Prostate gland (tissue), 2 donors: ENCODE measurements at places on chromosomes 7 and 10.
A peak's percentile ranks its signal among the peaks of the same experiment; 100 is the strongest.

DNA sequence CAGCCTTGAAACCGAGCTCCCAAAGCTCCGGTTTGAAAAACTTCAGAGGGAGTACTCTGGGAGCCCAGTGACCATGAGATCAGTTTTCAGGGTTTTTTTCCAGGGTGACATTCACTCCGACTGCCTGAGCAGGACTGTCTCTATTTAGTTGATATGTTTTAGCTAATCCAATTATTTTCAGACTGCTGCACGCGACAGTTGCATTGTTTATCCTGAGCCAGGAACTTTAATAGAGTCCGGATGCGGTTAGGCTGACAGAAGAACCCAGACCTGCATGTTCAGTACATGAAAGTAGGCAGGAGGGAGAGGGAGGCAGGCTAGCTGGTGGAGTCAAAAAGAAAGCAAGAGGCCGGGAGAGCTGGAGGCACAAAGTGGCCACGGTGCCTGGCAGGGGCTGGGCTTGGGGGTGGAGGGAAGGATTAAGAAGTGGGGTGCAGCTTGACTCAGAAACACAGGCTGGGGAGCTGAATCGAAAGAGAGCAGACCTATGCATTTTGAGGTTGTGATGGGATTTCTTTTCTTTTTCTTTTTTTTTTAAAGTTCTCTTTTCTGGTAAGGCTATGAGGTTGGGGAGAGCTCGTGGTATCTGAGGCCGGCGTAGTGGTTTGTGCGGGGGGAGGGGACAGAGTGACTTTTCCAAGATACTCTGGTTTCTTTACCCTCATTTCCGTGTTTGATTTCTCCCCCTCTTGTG lies 5.7 kb downstream of the GATA3 start:
- no peak for DNase-seq

DNA sequence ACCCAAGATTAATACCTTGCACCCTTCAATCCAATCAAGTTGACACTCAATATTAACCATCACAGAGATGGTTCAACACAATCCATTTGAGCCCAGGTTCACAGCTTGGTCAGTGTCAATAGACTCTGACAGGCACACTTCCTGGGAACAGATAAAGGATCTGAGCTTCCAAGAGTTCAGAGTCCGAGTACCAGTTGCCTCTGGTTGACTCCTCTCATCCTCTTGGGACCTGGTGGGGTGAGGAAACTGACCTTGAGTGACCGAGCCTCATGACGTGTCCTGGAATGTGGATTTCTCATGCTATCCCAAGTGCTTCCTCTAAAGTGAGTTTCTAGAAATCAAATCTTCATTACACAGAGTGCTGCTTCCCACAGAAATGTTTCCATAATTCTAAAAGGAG lies 162.0 kb downstream of the CYP26A1 start:
- no peak for DNase-seq

GRCh38 chr10:6621536-6621935 lies 41.5 kb upstream of the PRKCQ start:
- DNase-seq, result no peak

DNA sequence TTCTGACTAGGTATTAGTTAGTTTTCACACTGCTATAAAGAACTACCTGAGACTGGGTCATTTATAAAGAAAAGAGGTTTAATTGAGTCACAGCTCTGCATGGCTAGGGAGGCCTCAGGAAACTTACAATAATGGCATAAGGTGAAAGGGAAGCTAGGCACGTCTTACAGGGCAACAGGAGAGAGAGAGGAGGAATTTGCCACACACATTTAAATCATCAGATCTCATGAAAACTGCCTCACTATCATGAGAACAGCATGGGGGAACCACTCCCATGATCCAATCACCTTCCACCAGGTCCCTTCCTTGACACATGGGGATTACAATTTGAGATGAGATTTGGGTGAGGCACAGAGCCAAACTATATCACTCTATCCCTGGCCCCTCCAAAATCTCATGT lies 40.6 kb upstream of the ZMYND11 start:
- DNase-seq, result no peak

DNA sequence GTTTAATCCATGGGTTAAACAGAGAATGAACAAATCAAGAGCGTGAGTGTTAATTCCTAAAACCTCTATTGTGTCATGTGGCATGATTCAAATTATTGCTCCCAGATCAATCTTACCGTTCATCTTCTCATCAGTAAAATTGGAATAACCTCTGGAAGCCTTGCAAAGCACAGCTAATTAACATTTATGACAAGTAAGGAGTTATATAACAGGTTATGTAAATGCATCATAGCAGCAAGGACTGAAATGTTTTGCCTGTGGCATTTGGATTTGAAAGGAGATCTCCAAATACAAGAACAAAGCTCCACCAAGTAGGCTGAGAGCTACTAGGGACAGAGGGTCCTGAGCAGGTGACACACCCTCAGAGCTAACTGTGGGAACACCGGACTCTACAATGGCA lies 502.9 kb upstream of the CELF2 start:
- DNase-seq, result no peak

GRCh38 chr10:76388321-76389023 lies 957.0 kb downstream of the LRMDA start:
- DNase-seq, result no peak

DNA sequence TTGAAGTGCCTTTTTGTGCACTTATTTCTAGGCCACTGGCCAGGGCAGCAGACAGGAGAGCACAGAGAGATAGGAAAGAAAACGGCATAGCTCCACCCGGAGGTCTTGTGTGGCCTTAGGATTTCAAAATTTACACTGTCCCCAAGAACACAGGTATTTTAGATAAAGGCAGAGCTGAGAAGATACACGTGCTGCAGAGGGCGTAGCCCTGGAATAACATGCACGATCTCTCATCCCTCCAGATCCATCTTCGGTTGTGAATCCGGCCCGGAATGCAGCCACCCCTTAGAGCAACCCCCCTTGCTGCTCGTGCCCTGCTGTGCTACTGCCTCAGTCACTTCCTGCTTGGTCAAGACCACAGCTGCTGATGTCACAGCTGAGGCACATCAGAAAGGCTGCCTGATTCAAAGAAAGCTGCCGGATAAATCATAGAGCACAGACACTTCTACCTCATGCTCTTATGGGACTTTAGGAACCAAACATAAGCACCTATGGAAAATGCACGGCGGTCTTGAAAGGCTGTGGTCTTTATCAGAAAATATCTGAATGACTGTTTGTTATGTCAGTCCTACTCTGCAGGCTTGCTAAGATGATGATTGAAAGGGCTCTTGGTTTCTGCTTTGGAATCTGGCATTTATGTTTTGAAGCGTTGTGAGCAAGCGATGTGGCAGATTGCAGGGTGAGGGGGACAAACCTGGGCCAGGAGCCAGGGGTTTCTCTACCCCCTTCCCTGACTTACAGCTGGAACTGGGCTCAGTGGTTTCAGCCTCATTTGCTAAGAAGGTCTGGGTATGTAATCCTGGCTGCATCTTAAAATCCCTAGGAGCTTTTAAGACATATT lies 152.0 kb downstream of the SVIL start:
- DNase-seq, result no peak

DNA sequence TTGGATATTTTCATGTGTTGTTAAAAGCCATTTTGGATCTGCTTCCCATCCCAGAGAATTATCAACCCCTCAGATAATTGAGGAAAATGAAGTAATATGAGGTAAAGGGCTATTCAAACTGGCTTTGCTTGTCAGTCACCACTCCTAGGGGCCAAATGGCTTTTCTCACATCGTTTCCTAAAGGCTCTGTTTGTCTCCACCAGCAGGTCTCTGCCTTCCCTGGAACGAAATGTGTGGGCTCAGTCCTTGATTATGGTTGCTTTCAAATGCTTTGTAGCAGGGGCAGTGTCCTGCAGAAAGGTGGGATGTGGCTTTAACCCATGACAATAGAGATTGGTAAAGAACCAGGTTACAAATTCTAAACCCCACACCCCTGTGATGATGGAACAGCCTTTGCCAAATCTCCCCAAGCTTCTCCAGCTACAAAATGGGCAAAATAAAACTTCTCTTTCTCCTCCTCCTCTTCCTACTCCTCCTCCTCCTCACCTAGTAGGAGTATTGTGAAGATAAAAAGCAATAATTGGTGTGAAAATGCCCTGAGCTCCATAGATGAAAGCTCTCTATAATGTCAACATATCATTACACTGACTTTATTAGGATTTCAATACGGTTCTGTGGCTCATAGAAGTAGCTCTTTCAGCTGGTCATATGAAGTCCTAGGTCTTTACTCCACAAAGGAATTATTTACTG lies 127.6 kb downstream of the CHN2 start:
- no peak for DNase-seq

DNA sequence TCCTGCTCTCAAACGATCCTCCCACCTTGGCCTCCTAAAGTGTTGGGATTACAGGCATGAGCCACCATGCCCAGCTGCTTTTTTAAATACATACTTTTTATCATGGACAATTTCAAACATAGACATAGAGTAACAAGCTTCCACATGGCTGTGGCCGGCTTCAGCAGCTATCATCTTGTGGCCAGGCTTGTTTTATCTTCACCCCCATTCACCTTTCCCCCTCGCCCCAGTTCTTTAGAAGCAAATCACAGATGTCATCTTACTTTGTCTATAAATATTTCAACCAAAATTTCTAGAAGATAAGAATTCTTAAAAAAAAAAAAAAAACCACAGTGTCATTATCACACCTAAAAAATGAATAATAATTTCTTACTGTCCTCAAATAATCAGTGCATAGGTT lies 5.9 kb downstream of the FOXK1 start:
- DNase-seq, result no peak

- peak; percentile 76 for DNase-seq
These were observed 208.3 kb downstream of the CELF2 start for GRCh38 chr10:11225935-11226334.

- no peak for DNase-seq
These were observed 31.5 kb upstream of the BTRC start for GRCh38 chr10:101322266-101323108.

DNA sequence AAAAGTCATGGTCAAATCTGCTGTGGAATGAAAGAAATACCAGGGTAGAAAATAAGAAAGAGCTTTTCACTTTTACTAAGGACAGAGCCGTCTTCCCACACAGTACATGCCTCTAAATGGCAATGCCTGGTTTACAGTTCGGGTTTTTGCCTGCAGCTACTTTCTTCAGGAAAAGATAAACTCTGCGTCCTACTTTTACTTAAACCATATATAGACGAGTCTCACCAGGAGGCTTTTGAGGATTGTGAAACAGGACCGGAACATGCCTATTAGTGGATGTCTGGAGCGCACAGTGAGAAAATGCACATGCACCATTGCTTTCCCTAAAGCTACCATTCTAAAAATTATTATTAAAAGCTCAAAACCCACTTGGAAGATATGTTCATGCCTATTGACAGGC lies 70.5 kb downstream of the KLF6 start:
- DNase-seq, result no peak

DNA sequence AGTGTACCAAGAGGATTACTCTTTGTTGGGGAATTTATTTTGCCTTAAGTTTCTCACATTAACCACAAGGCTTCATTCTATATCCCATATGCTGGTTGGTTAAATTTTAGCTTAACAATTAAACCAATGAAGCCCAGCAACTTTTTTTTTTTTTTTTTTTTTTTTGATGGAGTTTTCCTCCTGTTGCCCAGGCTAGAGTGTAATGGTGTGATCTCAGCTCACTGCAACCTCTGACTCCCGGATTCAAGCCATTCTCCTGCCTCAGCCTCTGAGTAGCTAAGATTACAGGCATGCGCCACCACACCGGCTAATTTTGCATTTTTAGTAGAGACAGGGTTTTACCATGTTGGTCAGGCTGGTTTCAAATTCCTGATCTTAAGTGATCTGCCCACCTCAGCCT lies 75.0 kb upstream of the MKX start:
- no peak for DNase-seq

DNA sequence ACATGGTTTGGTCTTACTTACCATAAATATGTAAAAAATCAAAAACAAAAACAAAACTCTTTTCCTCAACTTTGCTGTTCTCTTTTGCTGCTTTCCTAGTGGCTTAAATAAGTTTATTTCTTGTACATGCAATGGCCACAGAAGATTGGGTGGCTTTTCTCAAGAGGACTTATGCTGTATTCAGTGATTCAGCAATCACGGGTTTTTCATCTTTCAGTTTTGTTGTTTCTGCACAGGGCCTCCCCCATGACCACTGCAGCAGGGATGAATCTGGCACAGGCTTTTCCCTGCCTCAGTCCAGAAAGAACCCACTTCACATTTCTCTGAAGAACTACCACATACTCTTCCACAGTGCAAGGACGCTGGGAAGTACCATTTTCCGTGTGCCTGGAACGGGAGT lies 355.0 kb downstream of the RNLS start:
- DNase-seq, result no peak

DNA sequence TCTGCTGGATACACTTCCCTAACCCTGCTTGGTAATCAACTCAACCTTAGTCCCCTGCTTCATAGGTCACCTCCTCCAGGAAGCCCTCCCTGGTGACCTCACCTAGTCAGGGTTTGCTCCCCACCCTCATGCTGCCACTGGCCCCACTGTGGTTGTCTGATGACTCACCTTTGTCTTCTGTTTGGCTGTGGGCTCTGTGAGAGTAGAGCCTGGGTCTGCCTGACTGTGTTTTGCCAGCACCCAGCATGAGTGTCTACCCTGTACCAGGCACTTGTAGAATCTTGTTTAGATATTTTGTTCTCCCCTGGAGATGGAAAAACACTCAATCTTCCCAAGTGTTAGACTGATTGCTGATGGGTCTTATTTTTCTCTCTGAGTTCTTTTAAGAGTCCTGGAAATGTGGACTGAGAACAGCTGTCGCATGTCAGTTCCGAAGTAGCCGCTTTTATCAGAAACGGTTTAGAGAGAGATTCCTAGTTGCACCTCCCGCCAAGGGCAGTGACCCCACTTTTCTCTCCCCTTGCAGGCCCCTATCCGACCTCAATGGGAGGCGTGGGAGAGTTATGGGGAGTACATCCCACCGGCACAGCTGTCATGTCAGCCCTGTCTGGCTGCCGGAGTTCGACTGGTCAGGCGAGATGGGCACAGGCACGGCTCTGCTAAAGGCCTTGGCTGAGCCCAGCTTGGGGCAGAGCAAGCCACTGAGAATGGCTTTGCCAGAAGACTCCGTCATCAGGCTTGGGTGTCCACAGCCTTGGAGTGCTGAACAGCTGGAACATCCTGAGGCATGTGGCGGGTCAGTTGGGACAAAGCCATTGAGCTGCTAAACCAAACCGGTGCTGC lies 134.3 kb downstream of the GRK5 start:
- DNase-seq, result no peak

DNA sequence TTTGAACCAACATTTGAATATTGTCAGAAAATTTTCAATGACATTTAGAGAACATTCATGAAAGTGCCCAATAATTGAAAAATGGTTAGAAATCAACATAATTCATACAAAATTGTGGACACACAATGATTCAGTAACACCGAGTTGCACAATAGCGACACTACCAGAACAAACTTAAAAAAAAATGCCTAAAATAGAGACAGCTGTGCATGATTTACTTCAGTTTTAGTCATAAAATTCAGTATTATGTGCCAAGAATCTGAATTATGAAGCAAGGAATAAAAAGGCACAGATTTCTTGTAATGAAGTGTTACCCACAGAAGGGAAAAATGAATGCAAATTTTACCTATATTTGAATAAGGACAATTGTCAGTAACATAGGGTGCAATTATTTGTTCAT lies 396.0 kb downstream of the SEMA3D start:
- DNase-seq, result no peak

- no peak for DNase-seq
These were observed 425.3 kb downstream of the INHBA start for GRCh38 chr7:41277561-41277960.

GRCh38 chr7:105637755-105638154 lies 56.5 kb upstream of the EFCAB10 start:
- no peak for DNase-seq
